NCI-H187 (cell line): ENCODE measurements at places on chromosomes 3 and 15.

- no peak for DNase-seq
Measured at GRCh38 chr15:68196445-68197169, 8.5 kb downstream of the CALML4 start.

- DNase-seq = no peak
Measured at GRCh38 chr3:21520106-21520963, 230.7 kb downstream of the ZNF385D start.

DNA sequence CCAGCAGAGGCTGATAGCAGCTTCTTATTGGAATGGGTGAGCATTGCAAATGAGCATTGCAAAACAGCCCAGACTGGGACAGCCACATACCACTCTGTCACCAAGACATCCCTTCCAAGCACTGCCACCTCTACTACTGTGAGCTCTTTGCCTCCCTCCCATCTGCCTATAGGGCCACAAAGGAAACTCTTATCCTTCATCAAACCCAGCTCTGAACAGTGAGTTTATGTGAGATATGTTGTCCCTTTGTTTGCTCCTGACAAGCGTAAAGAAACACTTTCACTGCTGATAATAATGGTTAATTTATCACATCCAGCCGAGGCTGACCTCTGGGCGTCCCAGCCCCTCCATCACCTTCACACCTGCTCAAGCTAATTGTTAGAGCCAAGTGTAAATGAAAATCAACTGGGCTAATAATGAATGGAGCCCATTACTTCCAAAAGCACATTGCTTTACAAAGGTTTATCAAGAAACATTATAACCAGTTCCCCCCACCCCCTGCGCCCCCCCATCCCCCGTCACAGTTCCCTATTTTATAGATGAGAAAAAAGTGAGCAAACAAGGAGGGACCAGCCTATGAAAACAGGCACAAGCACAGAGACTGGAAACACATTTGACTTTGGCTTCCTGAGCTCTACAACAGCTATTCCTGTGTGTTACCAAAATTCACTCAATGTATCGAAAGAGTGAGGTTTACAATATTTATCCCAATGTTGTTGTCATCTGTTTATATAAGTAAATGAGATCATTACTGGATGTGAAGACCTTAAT lies 146.3 kb downstream of the ANXA2 start:
- DNase-seq = no peak

GRCh38 chr3:131540143-131540542 lies 37.4 kb upstream of the MRPL3 start:
- no peak for DNase-seq

GRCh38 chr3:346186-346585 lies 149.6 kb downstream of the CHL1 start:
- DNase-seq = no peak

- no peak for DNase-seq
Measured at GRCh38 chr3:190058521-190059241, 62.0 kb downstream of the P3H2 start.

GRCh38 chr3:28210968-28211713 lies 30.3 kb upstream of the CMC1 start:
- no peak for DNase-seq
